Thymus (tissue), 14 donors: ENCODE measurements at places on chromosomes 6 and 20.

DNA sequence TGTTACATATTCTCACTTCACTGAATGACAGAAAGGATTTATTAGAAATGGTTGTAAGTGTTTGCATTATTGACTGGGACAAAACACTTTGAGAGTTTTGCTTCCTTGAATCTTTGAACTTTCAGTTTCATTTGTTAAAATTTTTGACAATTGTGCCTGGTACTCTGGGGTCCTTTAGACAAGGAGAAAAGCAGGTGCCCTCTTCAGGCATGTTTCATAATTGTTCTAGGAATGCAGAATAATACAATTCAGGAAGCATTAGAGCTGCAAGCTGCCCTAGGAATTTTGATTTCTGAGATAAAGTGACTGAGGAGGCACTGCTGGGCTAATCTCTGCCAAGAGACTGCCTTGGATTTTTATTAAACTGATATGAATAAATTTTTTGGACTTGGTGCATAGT lies 49.7 kb downstream of the TOP1 start:
- peaks cover 69% of the 10 kb centered on the region for H3K36me3 ChIP-seq
- H3K27me3 ChIP-seq = no peaks in the 10 kb centered on the region
- H3K27ac ChIP-seq = no peak overlapping the region
- H3K4me3 ChIP-seq = no peak overlapping the region
- H3K4me1 ChIP-seq = peaks cover 8% of the 10 kb centered on the region

DNA sequence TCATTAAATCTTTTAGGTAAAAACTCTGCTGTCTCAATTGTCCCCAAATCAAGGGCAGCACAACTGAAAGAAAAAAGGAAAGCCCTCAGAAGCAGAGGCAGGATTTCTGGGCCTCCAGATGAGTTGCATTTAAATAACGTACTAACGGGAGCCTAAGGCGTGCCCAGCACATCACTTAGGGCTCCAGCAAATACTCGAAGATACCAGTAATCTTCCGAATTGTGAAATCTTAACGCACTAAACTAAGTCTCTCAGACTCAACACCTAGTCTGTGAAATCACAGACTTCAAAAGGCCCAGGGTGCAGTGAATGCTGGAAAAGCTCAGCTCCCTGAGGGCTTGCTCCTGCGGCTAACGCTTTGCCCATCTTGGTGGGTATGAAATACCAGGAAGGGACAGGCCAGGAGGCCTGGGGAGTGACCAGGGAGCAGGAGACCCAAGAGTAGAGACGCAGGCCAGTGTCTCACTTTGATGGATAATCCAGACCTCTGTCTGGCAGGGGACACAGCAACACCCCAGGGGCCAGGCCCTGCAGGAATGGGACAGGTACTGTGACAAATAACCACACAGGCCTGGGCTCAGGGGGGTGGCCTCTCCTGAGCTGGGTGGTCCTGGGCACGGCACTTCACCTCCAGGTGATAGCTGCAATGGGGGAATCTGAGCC lies 36.4 kb downstream of the RRBP1 start:
- no peak overlapping the region for H3K27ac ChIP-seq
- no peak for DNase-seq
- H3K4me1 ChIP-seq = peaks cover 7% of the 10 kb centered on the region
- H3K36me3 ChIP-seq = peaks cover 6% of the 10 kb centered on the region

DNA sequence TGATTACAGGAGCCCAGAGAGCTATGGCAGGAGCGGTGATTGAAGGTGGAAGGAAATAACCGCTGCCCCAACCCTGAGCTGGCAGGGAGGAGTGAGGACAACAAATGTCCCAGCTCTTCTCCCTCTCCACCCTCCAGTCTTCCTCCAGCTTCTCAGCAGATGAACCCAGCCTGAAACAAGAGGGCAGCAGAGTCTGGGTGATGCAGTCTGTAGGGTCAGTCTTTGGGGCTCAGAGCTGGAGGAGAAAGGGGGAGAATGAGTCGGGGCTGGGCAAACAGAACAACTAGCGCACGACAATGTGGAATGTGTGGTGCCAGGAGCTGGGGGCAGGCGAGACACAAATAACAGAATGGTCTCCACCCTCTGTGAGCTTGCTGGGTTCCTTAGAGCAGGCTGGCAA lies 4.5 kb upstream of the GUCA1A start:
- no peak overlapping the region for H3K4me3 ChIP-seq
- H3K4me1 ChIP-seq = no peaks in the 10 kb centered on the region
- no peak overlapping the region for H3K27ac ChIP-seq
- DNase-seq = no peak
- H3K36me3 ChIP-seq = no peaks in the 10 kb centered on the region

- no peak overlapping the region for H3K4me3 ChIP-seq
- no peak overlapping the region for H3K27ac ChIP-seq
- H3K36me3 ChIP-seq = no peaks in the 10 kb centered on the region
- H3K4me1 ChIP-seq = peaks cover 19% of the 10 kb centered on the region
- H3K27me3 ChIP-seq = no peaks in the 10 kb centered on the region
- no peak for DNase-seq
These were observed 4.9 kb upstream of the DEK start for GRCh38 chr6:18269253-18269652.

GRCh38 chr20:6657904-6658303 lies 109.6 kb upstream of the BMP2 start:
- no peak for DNase-seq
- H3K4me3 ChIP-seq = no peak overlapping the region
- H3K4me1 ChIP-seq = no peaks in the 10 kb centered on the region
- H3K27me3 ChIP-seq = no peaks in the 10 kb centered on the region
- H3K36me3 ChIP-seq = no peaks in the 10 kb centered on the region

GRCh38 chr6:128892079-128892478 lies 9.1 kb downstream of the LAMA2 start:
- no peak overlapping the region for H3K4me3 ChIP-seq
- no peak for DNase-seq
- no peaks in the 10 kb centered on the region for H3K27me3 ChIP-seq
- no peaks in the 10 kb centered on the region for H3K36me3 ChIP-seq
- no peaks in the 10 kb centered on the region for H3K4me1 ChIP-seq

DNA sequence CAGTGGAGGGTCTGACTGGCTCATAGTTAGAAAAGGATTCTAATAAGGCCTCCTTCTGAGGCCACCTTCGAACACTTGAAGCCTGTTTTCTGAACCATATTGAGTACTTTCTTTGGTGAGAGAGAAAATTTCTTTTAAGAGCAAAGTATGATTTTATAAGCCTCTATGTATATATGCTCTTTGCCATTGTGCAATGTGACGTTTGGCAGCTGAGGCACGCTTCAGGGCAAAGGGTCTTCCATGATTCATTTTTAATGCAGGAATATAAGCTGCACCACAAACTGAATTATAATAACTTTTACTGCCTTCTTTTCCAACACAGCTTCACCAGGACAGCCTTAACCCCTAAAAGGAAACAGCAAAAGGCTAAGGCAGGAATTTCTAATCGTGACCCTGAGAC lies 154.4 kb downstream of the TTLL2 start:
- H3K27me3 ChIP-seq = no peaks in the 10 kb centered on the region
- no peak overlapping the region for H3K4me3 ChIP-seq
- H3K4me1 ChIP-seq = peaks cover 3% of the 10 kb centered on the region
- H3K27ac ChIP-seq = no peak overlapping the region
- no peaks in the 10 kb centered on the region for H3K36me3 ChIP-seq
- no peak for DNase-seq
